Activated CD4-positive, alpha-beta T cell treated with anti-CD3 and anti-CD28 coated beads, Interleukin-2, amount 10 ng/mL, durations not matched to agents 24 days and 14 days (primary cell): ENCODE measurements at places on chromosomes 2 and 18. TPM values are rescaled to one million over a fixed set of nuclear protein-coding genes. Genes with fewer than 3 reads are reported as not detected.

- DNase-seq: no peak
- H3K27me3 ChIP-seq: peaks cover 13% of the 10 kb centered on the region
- H3K27ac ChIP-seq: no peak overlapping the region
- no peak overlapping the region for H3K4me3 ChIP-seq
Observed at GRCh38 chr2:74735564-74735963, 81.5 kb downstream of the SEMA4F start.

DNA sequence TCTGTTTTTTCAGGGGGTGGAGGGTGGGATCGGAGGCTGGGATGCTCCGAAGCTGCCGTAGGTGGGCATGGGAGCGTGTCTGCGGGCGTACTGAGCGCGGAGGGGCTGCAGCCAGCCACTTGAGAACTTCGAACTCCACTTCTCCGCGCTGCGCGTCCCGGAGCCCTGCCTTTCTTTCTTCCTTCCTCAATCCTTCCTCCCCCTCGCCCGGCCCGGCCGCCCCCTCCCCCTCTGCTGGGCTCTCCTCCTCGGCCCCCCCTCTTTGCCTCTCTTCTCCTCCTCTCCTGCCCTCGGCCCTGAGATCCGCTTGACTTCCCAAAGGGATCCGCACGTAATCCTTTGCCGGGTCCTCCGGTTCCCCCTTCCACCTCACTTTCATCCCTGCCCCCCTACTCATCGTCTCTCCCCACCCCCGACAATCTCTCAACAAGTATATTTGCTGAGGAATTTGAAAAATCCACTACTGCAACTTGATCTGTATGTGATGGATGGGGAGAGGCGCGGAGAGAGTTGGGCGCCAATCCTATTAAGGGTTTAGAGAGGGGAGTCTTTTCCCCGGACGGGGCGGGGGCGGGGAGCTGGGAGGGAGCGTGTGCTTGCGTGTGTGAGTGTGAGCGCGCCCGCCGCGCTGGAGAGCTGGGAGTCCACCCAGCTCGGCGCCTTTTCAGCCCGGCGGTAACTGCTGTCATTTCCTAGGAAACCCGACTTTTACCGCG lies 1.1 kb downstream of the GLI2 start:
- H3K27me3 ChIP-seq: peaks cover 64% of the 10 kb centered on the region
- H3K4me3 ChIP-seq: peak overlapping the region; percentile 70
- H3K4me1 ChIP-seq: peaks cover 16% of the 10 kb centered on the region

DNA sequence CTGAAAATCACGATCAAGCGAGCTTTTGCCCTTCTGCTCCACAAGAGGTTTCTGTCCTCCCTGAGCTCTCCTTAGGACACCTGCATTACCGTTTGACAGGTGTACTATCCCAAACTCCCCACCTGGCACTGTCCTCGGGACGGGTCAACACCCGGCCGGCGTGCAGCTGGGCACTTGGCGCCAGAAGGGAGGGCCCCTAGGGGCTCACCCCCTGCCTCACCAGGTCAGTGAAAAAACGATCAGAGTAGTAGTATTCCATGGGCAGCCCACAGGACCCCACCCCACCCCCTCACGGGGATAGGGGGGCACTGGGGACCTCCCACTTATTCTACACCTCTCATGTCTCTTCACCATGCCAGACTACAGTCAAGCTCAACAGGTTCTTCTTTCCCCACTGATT lies 117.6 kb upstream of the ANKRD30BL start:
- H3K4me1 ChIP-seq: no peaks in the 10 kb centered on the region
- no peaks in the 10 kb centered on the region for H3K36me3 ChIP-seq
- peak; percentile 38 for DNase-seq
- H3K27ac ChIP-seq: no peak overlapping the region
- no peak overlapping the region for H3K4me3 ChIP-seq

Gene GBX2
- total RNA-seq: not detected in 2 replicates

Gene SIX3
- total RNA-seq: not detected in 2 replicates

Gene RGPD4
- not detected in 2 replicates for total RNA-seq
